ENCODE measurements at places on chromosomes 6 and 20.
A peak's percentile ranks its signal among the peaks of the same experiment; 100 is the strongest.

DNA sequence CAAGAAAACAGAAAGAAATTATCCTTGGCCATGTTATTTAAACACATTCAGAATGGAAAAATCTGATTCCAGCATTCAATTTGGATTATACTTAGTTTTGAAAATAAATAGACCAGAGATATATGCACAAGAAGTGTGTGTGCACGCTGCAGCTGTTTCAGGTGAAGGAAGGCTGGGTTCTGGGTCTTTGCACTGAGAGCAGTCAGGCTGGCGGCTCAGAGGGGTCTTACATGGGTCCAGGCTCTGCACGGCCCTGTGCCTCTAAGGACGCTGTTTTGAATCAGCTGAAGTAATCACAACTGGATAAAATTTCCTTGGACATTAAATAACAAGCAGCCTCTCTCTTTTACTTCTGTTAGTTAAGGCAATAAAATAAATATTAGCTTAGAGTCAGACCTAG is 31.8 kb downstream of the GCLC start:
- DNase-seq: no peak

- DNase-seq: no peak
Measured at GRCh38 chr6:16969699-16970655, 131.9 kb upstream of the STMND1 start.

DNA sequence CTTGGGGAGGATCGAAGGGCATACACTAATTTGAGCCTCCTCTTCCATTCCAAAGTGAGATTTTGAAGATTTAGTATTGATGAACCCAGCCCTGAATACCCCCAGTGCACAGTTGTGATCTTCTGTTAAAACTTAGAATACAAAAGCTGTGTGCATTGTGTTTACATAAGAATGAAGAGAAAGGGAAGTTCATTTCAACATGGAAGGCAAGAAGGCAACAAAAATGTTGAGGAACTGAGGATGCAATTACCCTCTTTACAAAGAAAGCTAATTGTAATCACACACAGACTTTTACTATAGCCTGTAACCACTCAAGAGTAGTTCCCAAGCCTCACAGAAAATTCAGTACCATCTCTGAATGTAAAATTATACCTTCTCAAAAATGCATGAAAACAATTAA is 49.3 kb downstream of the GFOD1 start:
- no peak for DNase-seq

DNA sequence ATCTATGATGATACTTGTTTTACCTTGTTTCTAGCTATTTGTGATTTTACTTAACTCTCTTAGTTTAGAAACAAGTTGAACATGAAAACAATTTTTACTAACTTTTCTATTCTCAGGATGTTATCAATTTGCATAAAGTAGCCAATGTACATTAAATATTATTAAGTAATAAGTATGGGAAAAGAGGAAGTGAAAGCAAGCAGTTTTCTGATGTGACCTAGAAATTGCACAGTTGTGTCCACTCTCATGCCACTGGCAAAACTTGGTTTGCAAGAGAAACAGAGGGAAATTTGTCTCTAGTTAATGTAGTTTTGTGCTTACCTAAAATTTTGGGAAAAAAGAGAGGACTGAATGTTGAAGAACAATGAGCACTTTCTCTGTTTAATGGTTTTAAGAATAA is 19.2 kb upstream of the TSPYL1 start:
- no peak for DNase-seq

GRCh38 chr6:27617700-27618689 is 145.1 kb upstream of the ZNF184 start:
- peak; percentile 78 for DNase-seq

GRCh38 chr6:138806889-138807288 is 11.0 kb downstream of the ECT2L start:
- no peak for DNase-seq

GRCh38 chr6:8506126-8506525 is 70.8 kb upstream of the SLC35B3 start:
- DNase-seq: no peak

DNA sequence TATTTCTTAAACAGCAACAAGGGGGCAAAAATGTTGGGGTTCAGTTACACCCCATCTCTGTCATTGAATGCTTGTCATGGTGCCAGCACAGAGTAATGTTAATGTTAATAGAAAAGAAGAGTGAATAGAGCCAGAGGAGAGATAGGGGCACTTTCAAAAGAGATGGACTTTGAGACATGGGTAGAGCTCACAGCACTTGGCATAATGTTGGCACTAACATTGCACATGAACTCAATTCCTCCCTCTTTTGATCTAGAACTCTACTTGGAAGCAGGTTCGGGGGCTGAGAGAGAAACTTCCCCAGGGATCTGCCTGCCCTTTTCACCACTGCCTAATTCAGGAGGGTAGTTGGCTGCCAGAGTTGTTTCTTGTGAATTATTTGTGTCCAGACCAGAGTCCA is 284.6 kb upstream of the PRND start:
- no peak for DNase-seq

GRCh38 chr6:135173242-135173988 is 7.7 kb upstream of the MYB start:
- no peak for DNase-seq

DNA sequence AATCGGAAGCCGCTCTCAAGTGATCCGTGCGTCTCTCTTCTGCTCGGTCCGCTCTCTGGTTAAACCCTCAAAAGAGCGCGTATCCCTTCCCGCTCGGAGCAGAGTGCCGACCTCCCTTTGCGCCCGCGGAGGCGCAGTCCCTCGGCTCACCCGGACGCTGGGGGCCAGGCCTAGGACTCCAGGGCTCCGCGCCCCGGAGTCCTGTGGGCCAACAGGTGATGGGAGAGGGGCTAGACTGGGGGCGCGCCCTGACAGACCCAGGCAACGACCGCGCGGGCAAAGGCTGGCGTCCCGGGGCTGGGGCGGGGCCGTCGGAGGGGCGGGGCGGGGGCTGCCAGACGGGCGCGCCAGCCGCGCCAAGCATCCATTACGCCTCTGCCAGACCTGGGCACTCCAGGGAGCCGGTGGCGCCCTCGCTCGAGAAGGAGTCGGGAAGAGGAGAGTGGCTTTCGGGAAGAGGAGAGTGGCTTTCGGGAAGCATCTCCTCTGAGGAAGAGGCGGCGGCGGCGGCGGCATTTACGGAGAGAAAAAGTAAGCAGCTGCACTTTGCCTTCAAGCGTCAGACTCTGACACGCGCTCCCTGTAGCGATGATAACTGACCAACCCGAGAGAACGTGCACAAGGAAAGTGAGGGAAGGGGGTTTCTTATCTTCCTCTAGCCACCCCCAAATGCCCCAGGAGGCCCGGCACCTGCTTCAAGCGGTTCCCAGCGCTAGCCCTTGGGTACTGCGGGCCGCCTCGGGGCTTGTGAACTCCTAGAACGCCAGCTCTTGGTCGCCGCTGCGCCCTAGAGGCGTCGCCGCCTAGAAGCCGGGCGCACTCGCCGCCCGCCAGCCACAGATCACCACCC is 2.6 kb downstream of the EPHA7 start:
- DNase-seq: no peak

- no peak for DNase-seq
Measured at GRCh38 chr6:149357726-149358538, 40.4 kb downstream of the TAB2 start.

DNA sequence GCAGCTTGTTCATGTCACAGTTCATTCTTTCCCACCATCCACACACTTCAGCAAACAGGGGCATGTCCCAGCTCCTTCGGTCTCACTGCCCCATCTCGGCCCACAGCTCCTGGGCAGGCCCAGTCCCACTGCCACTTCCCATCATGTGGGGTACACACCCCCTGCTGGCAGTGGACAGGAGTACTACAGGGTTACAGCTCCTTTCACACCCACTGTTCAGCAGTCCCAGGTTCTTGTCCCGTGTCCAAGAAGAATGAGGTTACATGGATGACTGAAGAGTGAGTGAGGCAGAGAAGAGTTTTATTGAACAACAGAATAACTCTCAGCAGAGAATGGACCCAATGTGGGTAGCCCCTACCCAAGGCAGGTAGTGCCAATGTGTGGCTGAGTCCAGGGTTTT is 77.8 kb upstream of the SMLR1 start:
- no peak for DNase-seq

DNA sequence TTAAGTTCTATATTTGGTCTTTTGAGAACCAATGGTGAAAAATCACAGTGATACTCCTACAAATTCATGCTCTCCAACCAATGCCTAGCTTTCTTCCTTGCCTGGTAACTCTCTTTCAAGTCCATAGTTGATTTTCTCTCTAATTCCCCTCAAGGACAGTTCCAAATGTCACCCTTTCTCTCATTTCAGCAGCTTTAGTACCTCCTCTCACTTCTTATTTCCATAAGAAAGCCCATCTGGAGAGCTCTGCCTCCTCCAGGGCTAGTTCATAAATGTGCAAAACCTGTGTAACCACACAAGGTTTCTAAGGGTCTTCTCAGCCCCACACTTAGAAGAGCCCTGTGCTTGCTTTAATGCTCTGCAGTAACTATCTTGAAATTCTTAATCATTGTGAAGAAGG is 155.4 kb upstream of the PLCB4 start:
- DNase-seq: no peak

GRCh38 chr6:40948570-40948969 is 90.5 kb downstream of the UNC5CL start:
- DNase-seq: peak; percentile 16

- DNase-seq: peak; percentile 14
Measured at GRCh38 chr6:79841577-79842375, 105.6 kb downstream of the ELOVL4 start.

- DNase-seq: no peak
Measured at GRCh38 chr20:21291026-21291425, 12.1 kb upstream of the XRN2 start.

GRCh38 chr20:20195021-20195705 is 142.8 kb downstream of the CFAP61 start:
- DNase-seq: no peak

- no peak for DNase-seq
Measured at GRCh38 chr20:53688085-53688484, 94.4 kb upstream of the ZNF217 start.

DNA sequence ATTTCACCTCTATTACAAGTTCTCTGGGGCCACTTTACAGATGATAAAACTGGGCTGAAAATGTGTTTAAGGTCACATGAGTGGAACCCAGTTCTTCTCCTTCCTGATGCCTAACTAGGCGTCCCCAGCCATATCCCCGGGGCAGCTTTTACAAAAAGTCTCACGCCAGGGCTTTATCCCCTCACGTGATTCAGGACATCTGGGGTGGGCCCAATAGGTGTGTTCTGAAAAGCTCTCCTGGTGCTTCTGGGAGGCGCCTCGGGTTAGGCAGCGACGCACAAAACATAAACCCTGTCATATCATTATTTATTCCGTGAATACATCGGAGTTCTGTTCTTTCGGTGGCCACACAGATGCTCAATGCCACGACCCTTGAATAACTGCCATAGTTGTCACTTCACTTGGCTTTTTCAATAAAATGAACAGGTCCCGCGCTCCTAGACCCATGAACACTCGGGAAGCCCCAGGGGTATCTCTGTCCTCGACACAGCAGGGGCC is 32.1 kb downstream of the SF3B5 start:
- DNase-seq: peak; percentile 21

DNA sequence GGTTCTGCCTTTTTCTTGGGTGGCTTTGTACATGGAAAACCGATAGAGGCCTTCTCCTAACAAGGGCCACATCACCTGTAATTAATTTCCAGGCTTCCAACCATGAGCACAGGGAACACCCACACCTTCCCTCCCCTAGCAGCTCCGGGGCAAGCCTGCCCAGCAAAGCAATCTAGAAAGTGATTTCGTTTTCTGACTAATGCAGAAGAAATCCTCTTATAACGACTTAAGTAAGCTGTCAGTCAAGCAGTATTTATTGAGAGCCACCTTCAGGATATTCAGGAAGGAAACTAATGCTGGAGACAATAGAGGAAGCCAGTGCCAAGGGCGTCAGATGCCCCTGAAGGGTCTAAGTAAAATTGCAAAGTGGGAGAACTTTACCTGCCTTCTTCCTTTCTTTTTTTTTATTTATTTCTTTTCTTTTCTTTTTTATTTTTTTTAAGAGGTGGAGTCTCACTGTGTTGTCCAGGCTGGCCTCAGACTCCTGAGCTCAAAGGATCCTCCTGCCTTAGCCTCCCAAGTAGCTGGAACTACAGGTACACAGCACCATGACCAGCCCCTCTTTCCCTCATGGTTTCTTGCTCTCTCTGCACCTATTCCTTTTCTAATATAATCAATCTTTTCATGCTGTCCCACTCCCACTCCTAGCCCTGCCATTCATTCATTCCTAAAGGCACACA is 67.5 kb upstream of the MBOAT1 start:
- no peak for DNase-seq

DNA sequence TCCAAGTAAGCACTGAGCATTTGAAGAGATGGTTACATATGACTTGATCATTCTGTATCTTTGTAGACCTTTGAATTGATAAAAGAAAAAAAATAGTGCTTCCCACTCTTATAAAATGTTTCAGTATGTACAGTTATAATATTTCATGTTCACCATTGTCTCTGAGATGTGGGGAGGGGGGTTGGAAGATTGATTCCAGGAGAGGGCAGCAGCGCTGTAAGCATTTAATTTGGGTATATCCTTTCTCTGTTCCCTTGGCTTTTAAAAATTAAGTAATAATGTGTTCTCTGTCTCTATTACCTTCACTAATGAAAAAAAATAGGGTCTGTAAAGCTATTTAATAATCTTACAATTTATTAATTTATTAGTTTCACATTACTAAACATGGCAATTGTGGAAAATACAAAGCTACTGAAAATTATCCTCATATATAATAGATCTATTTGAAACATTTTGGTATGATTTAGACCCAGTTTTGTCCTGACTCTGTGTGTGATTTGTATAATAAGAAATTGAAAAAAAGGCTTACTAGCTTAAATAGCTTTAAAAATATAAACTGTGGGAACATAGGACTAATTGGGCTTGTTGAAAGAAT is 341.2 kb downstream of the CDKAL1 start:
- DNase-seq: no peak

DNA sequence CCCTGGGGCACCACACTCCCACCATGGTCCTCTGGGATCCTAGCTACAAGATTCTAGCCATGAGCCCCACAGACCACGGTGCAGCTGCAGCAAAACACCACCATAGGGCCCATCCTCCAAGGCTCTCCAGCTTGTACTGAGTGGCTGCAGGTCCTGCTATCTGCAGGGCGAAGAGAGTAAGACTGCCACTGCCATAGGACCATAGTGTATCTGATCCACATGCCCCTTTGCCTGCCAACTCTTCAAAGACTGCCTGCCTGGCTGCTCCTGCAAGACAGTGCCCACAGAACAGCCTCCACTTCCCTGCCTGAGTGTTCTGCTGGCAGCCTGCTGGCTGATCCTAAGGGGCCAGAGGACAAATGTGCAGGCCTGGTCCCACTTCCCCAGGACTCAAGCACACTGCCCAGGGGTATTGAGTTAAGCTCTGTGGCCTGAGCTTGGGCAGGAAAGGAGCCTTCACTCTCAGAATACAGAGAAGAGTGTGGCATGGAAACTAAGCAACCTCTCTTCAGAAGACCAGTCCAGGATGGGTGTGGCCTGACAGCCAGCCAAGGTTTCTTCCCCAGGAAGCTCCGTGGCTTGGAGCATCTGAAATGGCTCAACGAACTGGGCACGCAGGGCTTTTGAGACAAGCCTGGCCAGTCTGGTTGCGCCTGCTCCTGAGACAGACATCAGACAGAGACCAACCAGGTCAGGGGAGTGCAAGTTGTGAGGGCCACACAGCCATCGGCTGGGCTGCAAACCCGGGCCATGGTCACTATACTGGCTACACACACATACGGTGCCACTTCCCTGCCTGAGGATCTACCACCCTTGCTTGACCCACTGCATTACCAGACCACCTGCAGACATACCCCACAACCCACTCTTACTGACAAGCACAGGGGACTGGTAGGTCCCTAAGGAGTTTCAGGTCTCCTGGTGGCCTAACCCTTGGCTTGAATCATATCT is 54.5 kb downstream of the RNGTT start:
- DNase-seq: no peak

Measured in activated CD4-positive, alpha-beta T cell treated with anti-CD3 and anti-CD28 coated beads, Interleukin-10, Interleukin-2, amounts not matched to agents 100 ng/mL and 50 ng/mL, durations not matched to agents 16 hours and 8 hours (primary cell).